ENCODE measurements at places on chromosomes 4 and X.
A peak's percentile ranks its signal among the peaks of the same experiment; 100 is the strongest.

- no peak for DNase-seq
Observed at GRCh38 chr4:35970366-35970960, 273.9 kb downstream of the ARAP2 start.

DNA sequence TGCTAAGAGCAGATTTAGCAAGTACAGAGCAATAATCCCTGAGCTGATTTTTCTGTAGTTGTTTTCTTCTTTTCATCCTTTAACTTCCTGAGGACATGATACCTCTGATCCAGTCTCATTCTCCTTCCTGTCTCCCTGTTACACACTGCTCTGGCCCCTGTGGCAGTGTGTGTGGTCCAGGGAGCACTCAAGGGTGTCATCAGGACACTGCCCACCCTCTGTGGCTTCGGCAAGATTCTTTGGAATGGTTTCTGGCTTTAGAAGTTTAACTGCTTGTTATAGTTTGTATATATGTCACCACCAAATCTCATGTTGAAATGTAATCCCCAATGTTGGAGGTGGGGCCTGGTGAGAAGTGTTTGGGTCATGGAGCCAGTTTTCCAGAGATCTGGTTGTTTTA lies 637.3 kb downstream of the BCOR start:
- no peak for DNase-seq

- DNase-seq: no peak
Observed at GRCh38 chrX:125782184-125782583, 383.9 kb downstream of the DCAF12L2 start.

- DNase-seq: no peak
Observed at GRCh38 chr4:16609170-16609758, 289.2 kb downstream of the LDB2 start.

DNA sequence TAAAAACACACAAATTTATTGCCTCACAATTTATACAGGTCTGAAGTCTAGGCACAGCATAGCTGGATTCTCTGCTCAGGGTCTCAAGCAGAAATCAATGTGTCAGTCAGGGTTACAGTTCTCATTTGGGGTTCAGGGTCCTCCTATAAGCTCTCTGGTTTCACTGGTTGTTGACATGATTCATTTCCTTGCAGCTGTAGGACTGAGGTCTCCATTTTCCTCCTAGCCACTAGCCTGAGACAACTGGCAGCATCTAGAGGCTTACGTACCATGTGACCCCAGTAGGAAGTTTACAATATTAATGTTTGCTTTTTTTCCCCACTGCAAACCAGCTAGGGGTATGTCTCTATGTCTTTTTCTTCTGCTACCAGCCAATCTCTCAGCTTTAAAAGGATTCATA lies 102.5 kb downstream of the CPEB2 start:
- DNase-seq: no peak

- DNase-seq: no peak
Observed at GRCh38 chrX:15930585-15930984, 76.0 kb upstream of the AP1S2 start.

GRCh38 chr4:7960790-7961655 lies 21.4 kb upstream of the AFAP1 start:
- DNase-seq: no peak

GRCh38 chr4:139611391-139611790 lies 54.2 kb upstream of the MGST2 start:
- DNase-seq: no peak

GRCh38 chrX:108268434-108269080 lies 169.7 kb downstream of the COL4A6 start:
- DNase-seq: no peak

DNA sequence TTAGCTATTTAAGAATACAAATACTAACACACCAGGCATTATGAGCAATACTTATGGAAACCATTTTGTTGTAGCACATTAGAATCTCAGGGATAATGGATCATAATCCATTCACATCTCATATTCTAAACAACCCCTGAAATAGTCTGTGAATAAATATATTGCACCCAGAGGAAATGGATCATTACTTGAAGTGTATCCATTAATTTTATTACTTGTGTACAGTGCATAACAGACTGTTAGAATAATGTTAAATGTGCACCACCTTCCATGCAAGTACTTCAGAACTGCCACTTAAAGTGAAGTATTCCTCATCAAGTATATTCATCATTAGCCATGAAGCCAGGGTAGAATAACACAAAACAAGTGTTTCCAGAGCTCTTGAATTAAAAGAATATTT lies 715.5 kb downstream of the DMD start:
- no peak for DNase-seq

DNA sequence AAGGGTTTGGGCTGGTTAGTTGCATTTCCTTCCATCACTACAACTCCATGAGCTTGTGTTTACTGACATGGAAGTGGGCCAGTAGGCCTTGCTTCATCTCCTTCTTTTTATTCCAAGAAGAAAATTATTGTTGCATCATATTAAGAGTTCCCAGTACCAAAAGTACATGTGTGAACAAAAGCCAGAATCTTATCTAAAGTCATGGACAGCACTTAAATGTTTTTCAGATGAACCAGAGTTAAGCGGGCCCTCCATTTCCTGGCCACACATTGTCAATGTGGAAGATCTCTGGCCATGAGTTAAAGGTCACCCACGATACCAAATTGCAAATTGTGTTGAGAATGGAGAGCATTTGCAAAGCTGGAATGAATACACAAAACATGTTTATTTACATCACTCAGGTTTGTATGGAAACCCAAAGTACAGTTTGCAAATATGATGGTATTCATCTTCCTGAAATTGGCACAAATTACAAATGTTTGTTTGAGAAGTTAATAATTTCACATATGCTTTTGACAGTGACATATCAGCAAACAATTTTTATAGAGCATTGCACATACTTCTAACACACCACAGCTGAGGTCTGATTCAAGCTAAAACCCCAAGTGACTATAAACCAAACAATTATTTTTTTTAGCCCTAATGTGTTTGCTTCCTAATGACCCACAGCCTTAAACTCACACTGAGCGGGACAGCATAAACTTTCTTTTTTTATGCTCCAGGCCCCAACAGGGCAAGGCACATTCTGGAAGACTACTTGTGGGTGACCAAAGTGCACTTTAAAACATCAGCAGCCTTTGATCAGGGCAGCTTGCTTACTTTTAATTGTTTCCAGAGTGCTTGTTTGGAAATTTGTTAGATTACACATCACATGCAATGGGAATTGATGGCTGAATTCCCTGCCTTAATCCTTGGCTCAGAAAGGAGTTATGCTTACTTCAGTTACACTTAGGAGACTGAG lies 502.9 kb upstream of the SLIT2 start:
- DNase-seq: no peak

- DNase-seq: no peak
Observed at GRCh38 chr4:114088481-114088880, 109.0 kb upstream of the ARSJ start.

DNA sequence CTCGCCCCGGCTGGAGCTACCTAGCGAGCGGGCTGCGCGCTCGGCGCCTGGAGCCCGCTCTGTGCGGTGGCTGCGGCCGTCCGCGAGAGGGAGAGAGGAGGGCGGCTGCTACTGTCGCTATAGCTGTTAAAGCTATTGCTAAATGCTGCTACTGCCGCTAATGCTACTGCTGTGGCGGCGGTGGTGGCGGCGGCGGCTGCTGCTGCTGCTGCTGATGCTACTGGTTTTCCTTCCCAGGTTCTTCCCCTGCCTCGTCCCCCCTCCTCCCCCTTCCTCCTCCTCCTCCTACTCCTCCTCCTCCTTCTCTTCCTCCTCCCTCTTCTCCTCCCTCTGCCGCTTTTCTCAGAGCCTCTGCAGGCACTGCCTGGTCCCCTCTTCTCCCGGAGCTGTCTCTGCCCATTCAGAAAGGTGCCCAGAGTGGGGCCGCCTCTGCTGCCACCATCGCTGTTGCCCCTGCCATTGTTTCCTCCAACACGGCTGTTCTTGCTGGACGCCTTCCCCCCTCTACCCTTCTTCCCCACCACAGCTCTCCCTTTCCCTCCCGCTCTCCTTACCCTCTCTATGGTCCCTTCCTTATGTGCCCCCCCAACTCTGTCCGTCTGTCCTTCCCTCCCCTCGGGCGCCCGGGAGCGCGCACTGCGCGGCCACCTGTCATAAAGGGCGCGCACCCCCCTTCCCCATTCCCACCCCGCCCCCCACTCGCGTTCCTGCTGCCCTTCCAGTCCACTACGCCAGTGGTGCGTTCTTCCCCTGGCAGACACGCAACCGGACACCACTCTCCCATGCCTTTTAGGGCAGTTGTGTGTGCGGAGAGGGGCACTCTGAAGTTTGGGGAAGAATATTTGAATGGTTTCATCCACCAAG lies at the start of gene NEXMIF:
TSS of gene NEXMIF (minus strand) at position 228 of the 864 bp plus-strand sequence.
- peak; percentile 37 for DNase-seq

GRCh38 chrX:110146521-110146920 lies 143.6 kb downstream of the TMEM164 start:
- peak; percentile 37 for DNase-seq

Data from cerebellar cortex (tissue), 1 donor.